ENCODE measurements at places on chromosomes 6 and 20. TPM values are rescaled to one million over a fixed set of nuclear protein-coding genes. Genes with fewer than 3 reads are reported as not detected.

Gene RGS19
- 25.6 TPM for total RNA-seq

DNA sequence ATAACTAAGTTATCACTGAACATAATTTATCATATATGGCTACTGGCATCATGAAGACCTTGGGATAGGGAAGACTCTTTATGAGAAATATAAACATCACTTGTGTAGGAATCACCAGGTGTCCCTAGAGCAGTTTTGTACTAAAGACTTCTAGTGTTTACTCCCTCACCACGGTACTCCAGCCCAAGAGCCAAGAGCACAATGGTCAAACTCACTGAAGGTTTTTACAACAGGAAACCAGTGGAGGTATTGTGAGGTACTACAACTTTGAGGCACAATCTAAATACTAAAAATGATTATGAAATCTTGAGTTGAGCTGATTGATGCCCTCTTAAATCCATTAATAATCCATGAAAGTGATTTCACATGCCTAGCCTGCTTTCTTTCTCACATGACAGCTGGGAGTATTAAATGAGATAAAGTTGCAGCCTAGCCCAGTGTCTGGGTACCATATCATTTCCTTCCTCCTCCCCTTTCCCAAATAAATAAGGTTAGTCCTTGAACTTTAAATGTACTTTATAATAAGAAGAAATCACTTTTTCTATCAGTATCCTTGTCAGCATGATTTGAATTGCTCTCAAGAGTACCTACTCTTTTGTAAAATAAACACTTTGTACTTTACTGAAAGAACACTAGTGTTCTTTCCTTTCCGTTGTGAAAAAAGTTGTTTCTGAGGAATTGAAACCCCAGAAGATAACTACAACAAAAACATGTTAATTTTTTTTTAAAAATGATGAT is 26.5 kb downstream of the GLO1 start:
- DNase-seq = no peak

GRCh38 chr20:35648836-35649235 is 15.9 kb downstream of the CPNE1 start:
- DNase-seq = no peak

GRCh38 chr6:22512686-22513427 is 56.5 kb upstream of the HDGFL1 start:
- DNase-seq = no peak

GRCh38 chr20:38203981-38204357 is 38.9 kb upstream of the TGM2 start:
- DNase-seq = no peak

- no peak for DNase-seq
Measured at GRCh38 chr6:98841621-98842341, 7.4 kb downstream of the POU3F2 start.

DNA sequence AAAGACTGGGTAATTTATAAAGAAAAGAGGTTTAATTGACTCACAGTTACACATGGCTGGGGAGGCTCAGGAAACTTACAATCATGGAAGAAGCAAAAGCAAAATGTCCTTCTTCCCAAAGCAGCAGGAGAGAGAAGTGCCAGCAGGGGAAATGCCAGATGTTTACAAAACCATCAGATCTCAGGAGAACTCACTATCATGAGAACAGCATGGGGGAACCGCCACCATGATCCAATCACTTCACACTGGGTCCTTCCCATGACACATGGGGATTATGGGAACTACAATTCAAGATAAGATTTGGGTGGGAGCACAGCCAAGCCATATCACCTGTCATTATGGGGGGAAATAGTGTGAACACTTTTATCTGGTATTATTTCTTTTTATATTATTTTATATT is 557.2 kb downstream of the EYS start:
- no peak for DNase-seq

Gene LINC00237
- not detected for total RNA-seq

- DNase-seq = no peak
Measured at GRCh38 chr20:54127855-54128574, 45.8 kb downstream of the CYP24A1 start.

Gene MCCD1
- total RNA-seq = not detected

GRCh38 chr20:46011631-46012482 is 3.1 kb downstream of the MMP9 start:
- peak; percentile 41 for DNase-seq

DNA sequence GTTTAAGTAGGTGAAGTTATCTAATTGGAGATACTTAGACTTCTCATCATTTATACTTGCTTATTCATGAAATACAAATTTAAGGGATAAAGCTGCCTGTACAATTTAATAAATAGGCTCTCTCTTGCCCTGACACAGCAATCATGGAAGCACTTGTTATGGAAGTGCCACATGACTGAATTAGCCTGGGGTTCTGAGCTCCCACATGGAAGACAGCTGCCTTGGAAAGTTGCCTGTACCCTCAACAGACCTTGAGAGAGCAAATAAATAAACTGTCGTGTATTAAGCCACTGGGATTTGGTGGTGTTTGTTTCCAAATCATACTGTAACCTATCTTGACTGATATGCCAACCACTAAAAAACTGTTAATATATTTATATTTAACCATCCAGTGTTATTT is 87.0 kb upstream of the RSPO3 start:
- DNase-seq = no peak

- no peak for DNase-seq
Measured at GRCh38 chr6:41239467-41240159, 11.5 kb downstream of the TREML4 start.

- no peak for DNase-seq
Measured at GRCh38 chr6:34460796-34461507, 4.9 kb upstream of the PACSIN1 start.

DNA sequence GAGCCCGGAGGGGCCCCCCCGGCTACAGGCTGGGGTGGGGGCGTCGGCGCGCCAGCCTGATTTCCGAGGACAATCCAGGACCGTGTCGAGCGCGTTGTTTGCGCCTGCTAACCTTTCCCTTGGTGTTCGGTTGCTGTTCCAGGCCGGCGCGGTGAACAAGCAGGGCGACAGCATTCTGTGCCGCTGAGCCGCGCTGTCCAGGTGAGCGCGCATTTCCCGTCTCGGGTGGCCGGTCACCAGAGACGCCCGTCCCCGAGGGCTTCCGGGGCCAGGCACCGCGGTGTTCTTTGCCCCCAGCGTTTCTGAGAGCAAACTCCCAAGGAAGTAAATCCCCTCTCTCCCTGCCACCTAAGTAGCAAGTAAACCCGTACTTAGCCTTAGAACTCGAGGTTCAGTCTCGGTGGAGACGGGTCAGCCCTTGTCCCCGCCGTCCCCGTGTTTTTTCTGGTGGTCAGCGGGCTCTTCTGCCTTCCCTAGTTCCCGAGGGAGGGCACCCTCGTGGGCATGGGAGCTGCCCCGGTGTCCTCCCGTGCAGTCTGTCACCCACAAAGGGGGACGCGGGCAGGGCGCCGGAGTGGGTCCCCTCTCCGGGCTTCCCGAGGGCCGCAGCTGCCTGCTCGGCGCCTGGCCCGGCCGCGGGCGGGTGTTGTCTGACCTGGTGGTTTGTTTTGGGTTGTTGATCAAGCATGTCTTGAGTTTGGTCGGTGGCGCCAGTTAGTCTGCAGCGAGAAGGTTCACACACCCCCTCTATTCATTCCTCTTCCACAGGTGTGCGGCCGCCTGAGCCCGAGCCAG is 1.5 kb downstream of the ID4 start:
- peak; percentile 61 for DNase-seq

DNA sequence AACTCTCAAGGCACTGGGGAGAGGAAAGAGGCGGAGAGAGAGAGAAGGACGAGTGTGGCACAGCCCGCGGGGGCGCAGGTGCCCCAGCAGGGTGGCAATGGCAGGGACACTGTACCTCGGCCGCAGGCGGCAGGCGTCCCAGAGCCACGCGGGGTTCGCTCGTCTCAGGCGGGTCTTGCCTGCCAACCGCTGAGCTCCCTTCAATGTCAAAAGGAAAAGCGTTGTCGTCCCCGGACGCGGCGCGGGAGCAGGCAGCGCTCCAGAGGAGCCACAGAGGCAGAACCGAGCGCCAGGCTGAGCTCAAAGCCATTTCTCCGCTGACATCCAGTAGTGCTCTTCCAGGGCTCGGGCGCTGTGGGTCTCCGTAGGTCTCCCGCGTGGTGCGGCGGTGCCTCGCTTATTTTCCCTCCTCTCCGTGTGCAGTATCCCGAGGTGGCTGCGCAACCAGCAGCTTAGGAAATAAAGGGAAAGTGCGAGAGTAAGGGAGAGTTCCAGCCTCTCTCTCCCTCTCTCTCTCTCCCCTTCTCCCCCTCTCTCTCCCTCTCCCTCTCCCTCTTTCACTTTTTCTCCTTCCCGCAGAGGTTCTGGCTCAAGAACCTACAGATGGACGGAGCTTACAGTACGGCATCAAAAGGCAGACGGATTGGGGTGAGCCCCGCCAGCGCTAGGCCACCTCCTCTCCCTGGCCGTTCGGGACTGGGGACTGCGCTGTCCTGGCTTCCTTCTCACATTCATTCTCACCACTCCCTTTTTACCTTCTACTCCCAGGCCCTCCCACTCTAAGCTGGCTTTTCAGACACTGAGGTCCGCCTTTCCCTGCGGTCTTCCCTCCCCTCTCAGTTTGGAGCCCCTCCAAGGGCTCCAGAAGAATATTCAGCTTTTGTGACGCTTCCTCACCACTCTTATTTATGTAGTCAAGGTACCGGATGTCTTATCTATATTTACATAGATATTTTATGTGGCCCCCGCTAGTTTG is at the start of gene LAMA4:
Gene LAMA4, minus strand, starts transcription at position 727 of the 976 bp plus-strand sequence. Its CDS starts 417 bp downstream, at position 310.
- peak; percentile 78 for DNase-seq

GRCh38 chr20:37886851-37887297 is 16.1 kb upstream of the VSTM2L start:
- peak; percentile 32 for DNase-seq

Gene ASIP
- total RNA-seq = not detected

Gene UBE2C
- total RNA-seq = 167 TPM

Gene RCAN2
- total RNA-seq = 2.0 TPM

DNA sequence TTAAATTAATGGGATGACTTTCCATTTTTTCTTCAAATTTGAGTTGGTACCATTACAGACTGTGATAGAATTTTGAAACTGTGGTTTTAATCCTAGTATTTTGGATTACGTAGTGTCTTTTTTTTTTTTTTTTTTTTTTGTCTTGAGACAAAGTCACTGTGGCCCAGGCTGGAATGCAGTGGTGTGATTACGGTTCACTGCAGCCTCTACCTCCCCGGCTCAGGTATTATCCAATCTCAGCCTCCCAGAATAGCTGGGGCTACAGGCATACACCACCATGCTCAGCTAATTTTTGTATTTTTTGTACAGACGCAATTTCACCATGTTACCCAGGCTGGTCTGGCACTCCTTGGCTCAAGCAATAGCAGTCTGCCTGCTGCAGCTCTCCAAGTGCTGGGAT is 87.1 kb downstream of the SOX4 start:
- DNase-seq = no peak

GRCh38 chr6:26296857-26297648 is 67.9 kb upstream of the BTN3A2 start:
- peak; percentile 61 for DNase-seq

GRCh38 chr20:32144898-32145662 is 35.6 kb downstream of the TM9SF4 start:
- no peak for DNase-seq

Gene DEF6
- 23.6 TPM for total RNA-seq

GRCh38 chr6:78942446-78942845 is 75.1 kb downstream of the IRAK1BP1 start:
- DNase-seq = no peak

DNA sequence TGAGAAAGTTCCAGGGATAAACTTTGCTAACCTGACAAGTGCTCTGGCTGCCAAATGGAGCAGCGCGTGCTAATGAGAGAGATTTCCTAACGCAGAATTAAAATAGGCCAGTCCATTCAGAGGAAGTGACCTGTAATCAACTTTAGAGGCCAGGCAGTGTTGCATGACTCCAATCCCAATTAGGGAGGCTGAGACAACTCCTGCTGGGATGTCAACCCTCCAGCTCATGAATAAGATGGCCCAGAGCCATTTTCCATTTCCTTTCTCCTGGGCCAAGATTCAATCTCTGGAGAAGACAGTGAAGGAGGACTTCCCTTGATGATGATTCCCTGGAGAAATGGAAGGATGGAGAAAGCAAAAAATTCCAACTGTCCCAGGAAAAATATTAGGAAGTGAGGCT is 241.5 kb upstream of the RNF24 start:
- no peak for DNase-seq

Gene GSTA4
- total RNA-seq = 17.4 TPM

Gene TTLL9
- total RNA-seq = 1.5 TPM

Gene CYP24A1
- total RNA-seq = 1.0 TPM

DNA sequence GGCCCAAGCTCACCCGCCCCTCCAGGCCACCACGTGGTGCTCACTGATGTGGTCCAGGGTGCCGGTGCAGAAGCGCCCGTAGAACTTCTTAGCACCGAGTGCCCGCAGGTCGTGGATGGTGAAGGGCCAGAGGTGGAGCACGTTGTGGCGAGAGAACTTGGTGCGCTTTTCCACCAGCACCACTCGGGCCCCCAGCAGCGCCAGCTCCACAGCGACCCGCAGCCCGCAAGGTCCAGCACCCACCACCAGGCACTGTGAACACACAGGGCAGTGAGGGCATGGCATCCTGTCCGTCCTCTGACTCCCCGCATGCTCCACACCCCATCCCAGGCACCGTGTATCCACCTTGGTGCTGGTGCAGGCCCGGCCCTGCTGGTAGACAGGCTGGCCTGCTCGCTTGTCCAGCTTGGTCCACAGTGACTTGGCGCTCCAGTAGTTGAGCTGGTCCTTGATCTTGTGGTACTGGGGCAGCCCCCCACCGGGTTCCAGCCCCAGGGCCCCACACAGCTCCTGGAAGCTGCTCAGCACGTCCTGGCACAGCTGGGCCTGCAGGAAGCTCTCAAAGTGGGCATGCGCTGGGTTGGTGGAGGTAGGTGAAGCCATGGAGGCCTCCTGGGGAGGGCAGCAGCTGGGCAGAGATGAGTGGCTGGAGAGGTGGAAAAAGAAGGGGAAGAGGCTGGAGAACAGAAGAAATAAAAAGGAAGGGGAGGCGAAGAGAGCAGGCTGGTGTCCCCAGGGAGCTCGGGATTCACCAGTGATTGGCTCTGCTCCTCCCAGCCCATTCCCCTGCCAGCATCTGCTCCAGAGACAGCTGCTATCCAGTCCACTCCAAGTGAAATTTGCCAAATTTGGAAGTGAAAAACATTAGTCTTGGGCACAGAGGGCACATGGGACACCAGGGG is 1.7 kb downstream of the MICAL1 start:
- no peak for DNase-seq

- no peak for DNase-seq
Measured at GRCh38 chr20:46222521-46223007, 85.7 kb downstream of the CDH22 start.

GRCh38 chr20:42043921-42044320 is 425.7 kb upstream of the CHD6 start:
- no peak for DNase-seq

Data from Daoy (cell line).